ENCODE measurements at places on chromosomes 12 and 14. TPM values are rescaled to one million over a fixed set of nuclear protein-coding genes. Genes with fewer than 3 reads are reported as not detected.

DNA sequence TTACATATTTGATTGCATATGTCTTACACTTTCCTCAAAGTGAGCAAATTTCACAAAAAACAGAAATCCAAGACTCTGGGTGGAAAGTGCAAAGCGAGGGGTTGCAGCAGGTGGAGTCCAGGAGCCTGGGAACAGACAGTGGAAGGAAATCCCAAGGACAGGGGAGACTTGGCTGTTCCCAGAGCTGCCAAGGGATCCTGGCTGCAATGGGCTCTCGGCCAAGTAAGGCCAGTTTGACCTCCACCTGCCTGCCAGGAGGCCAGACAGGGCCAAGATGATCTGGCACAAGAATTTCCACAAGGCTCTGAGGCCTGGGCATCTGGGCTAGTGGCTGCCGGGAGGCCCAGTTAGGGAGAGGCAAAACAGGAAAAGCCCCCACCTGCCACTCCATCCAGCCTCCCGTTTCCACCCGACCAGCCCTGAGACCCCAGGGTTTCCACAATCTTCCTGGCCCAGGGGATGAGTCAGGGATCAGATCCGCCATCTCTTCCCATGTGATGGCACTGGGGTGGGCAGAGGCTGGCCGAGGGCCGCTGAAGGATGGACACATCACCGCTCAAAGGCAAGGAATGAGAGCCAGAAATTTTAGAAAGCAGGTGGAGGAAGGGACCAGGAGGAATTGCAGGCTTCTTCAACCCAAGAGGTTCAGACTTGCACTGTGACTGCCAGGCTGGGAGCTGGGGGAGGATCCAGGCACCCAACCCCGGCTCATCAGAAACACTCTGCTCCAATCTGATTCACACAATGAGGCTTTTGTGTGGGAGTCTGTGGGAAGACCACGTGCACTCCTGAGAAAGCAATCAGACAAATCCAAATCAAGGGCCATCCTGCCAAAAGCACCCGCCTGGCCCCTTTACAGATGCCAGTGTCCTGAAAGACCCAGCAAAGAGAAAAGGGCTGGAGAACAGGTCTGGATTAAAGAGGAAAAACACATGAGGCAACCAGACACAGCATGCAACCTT is 16.3 kb downstream of the SCARB1 start:
- DNase-seq: no peak

- no peak for DNase-seq
Observed at GRCh38 chr12:22631863-22632463, 7.0 kb downstream of the ETNK1 start.

The PDE3A gene
- 3.7 TPM for total RNA-seq

The MUCL1 gene
- not detected for total RNA-seq

The CLEC7A gene
- total RNA-seq: 3.6 TPM

- no peak for DNase-seq
Observed at GRCh38 chr12:67710582-67710981, 62.0 kb downstream of the DYRK2 start.

The RGS6 gene
- total RNA-seq: 5.3 TPM

- DNase-seq: no peak
Observed at GRCh38 chr14:93036652-93037345, 78.9 kb downstream of the ITPK1 start.

GRCh38 chr12:94916663-94917062 is 86.8 kb downstream of the NDUFA12 start:
- no peak for DNase-seq

DNA sequence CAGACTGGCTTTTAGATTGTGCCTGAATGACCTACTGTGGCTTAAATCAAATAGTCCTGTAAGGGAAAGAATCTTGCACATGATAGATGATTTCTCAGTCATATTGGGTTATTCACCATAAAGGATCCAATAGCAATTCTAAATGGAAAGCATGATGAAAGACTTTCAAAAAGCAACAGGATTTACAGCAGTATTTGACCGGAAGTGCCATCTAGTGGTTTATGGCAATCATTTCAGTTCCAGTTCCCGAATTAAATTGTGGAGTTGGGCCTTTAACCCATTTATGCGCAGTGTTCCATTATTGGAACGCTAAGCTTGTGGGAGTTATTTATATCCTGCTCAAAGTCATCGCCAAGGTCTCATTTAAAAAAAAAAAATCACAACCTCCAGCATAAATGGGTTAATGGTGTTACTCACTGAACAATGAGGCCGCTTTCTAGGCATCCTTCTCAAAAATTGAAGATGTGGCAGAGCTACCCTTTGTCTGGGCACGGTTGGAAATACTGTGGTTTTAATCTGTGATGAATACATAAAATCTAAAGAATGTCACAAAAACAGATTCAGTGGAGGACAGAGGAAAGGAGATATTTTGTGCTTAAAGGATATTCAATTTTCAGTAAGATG is 60.8 kb upstream of the REP15 start:
- DNase-seq: no peak

- peak; percentile 79 for DNase-seq
Observed at GRCh38 chr12:57845478-57846284, 848 bp downstream of the CTDSP2 start.

DNA sequence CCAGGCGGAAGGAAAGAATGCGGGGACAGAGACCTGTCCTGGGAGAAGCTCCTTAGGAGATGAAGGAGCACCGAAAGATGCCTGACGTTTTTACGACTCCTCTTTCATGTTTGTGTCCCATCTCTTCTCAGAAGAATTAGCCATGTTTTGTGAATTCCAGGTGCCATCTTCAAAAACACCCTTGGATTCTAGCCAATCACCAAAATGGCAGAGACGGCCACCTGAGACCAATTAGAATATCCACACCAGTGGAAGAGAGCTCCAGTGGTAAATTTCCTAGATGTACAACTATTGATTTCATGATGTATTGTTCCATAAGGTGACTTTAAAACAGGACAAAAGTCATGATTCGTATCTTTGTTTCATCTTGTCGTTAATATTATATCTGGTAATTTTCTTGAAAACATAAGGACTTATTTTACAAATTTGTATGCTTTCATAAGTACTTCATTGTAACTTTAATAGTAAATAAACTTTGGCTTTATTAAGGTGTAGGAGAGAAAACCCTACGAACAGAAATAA is 62.3 kb upstream of the NUDT4 start:
- DNase-seq: no peak

DNA sequence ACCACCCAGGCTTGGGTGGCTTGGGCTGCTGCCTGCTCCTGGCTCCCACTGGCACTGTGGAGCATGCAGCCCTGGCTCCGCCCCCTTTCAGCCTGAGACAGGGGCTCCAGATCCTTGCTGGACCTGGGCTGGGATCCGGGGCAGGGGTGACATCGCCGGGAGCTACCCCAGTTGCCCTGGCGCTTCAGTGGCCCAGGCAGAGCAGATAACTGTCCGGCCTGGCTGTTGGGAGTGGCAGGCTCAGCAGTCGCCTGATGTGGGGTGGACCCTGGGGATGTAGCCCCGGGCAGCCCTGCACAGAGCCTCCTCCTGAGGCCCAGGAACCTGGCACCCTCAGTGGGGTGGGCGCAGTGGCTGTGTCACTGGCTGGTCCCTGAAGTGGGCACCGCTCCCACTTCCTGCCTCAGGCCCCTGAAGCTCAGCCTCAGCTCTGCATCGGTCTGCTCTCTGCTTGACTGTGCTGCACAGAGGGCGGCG is 57.9 kb downstream of the FUT8 start:
- no peak for DNase-seq

GRCh38 chr14:50770586-50770985 is 60.4 kb downstream of the NIN start:
- no peak for DNase-seq

DNA sequence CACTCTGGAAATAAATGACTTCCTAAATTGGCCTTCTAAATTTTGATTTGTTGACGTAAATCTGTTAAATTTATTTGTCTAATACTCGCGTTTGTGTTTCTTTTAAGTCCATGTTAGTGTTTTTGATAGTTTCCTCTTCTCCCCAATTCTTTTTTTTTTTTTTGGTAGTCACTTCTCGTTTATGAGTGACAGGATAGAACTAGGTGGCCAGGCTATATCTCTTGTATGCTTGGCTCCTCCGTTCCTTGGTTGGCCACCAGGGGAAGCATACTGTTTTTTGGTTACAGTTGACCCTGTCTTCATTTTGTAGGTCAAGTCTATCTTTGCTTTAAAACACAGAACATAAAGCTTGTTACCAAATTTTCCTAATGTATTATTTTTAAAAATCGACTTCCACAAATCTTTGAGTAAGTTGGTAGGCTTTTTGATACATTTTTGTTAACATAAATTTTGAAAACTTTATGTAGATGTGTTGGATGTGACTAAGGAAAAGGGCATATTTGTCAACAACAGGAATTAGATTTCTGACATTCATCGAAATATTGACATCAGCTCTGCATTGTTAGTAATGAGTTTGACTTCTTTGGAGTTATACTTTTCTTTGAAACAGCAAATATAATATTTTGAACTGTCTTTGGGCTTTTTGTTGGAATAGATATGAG is 2.2 kb downstream of the RCOR1 start:
- DNase-seq: peak; percentile 74

- no peak for DNase-seq
Observed at GRCh38 chr12:5913387-5913786, 31.7 kb downstream of the ANO2 start.

DNA sequence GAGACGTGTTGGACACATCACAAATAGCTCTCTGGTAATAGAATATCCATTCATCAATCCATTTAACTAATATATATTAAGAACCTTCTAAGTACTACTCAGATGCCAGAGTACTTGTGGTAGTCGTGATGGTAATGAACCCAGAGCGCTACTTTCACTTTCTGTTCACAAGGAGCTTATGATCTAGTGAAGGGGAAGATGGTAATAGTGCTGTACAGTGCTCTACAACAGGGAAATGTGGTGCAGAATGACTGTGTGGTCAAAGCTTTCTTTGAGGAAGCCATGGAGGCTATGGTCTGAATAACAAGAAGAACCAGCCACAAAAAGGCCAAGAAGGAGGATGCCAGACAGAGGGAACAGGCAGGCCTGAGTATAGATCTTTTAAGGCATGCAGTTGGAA is 212.0 kb downstream of the PTPRO start:
- no peak for DNase-seq

The CAPS2 gene
- 3.1 TPM for total RNA-seq

The NEDD1 gene
- 28.9 TPM for total RNA-seq
